Mucosa of descending colon (tissue), 3 donors: ENCODE measurements at places on chromosomes 7 and 10. TPM values are rescaled to one million over a fixed set of nuclear protein-coding genes. Genes with fewer than 3 reads are reported as not detected.

- DNase-seq = peak; percentile 62
These were observed 109.8 kb downstream of the SH3PXD2A start for GRCh38 chr10:103745341-103746247.

- DNase-seq = no peak
These were observed 675.4 kb upstream of the FOXK1 start for GRCh38 chr7:4006687-4007086.

DNA sequence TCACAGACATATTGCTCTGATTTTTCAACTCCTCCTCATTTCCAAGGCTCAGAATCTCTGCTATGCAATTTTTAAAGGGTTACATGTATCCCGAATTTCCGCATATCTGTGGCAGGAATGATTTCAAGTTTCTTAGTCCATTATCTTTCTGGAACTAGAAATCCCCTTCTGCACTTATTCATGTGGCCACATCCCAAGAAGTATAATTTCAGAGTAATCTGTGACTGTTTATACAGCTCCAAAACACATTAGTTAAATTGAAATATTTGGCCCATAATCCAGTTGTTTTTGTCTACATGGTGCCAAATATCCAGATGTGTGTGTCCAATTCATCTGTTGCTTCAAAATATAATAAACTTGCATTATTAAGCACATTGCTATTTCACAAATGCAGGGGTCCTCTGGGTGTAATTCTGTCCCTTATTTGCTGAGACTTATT is 271.2 kb downstream of the ARHGAP12 start:
- no peak for DNase-seq

DNA sequence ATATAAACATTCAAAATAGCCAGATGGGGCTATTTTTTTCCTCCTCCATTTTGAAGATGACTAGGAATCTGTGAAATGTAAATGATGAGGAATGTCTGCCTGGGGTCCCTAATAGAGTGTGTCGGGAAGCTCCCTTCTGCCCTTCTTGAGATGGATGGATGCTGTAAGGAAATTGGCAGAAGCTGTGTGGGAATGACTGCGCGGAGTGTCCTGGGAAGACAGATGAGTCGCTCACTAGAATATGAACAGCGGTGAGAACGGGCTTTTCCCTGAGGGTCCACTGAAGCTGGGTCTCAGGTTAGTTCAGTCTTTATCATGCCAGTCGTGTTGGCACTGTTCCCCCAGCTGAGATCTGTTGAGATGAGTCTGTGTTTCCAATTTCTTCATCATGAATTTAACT is 75.1 kb upstream of the PLPP4 start:
- no peak for DNase-seq

- no peak for DNase-seq
These were observed 409.1 kb downstream of the SDK1 start for GRCh38 chr7:3710122-3710521.

DNA sequence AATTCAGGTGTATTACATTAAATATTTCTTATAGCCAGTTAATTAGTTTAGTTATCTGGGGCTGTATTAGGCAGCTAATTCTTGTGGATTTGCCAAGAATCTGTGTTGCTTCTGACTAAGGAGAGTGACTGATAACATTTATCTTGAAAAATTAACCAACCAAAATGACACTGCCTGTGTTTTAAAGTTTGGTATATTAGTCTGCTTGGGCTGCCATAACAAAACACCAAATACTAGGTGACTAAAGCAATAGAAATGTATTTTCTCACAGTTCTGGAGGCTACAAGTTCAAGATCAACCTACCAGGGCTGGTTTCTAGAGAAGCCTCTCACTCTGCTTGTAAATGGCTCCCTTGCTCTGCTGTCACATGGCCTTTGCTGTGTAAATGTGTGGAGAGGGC is 12.9 kb downstream of the EXOC4 start:
- DNase-seq = no peak

DNA sequence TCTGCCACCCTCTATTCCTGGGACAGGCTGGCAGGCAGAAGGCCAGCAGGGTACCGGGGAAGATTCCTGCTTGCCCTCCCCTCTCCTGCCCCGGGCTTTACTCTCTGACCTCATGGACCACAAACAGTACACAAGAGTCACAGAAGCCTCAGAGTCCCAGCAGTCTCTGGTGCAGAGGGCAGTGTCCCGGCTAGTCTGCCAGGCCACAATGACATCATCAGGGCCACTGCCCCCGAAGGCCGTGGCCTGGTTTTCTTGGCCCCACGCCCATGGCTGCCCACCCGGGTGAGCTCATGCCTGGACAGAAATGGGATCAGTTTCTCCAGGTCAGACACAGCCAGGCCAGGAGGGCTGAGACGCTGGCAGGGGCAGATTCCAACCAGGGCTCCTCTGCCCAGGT is 91.9 kb downstream of the MYL10 start:
- no peak for DNase-seq

The OR6B1 gene
- not detected for total RNA-seq

The CAV1 gene
- 17.9 TPM for total RNA-seq

The KIAA1217 gene
- 63.9 TPM for total RNA-seq

The EBLN1 gene
- total RNA-seq = not detected
